ENCODE measurements at places on chromosomes 7 and 10.

- DNase-seq, result no peak
These were observed 97.0 kb downstream of the ABLIM1 start for GRCh38 chr10:114561008-114561523.

- DNase-seq, result no peak
These were observed 317.9 kb upstream of the KLF6 start for GRCh38 chr10:4102802-4103344.

DNA sequence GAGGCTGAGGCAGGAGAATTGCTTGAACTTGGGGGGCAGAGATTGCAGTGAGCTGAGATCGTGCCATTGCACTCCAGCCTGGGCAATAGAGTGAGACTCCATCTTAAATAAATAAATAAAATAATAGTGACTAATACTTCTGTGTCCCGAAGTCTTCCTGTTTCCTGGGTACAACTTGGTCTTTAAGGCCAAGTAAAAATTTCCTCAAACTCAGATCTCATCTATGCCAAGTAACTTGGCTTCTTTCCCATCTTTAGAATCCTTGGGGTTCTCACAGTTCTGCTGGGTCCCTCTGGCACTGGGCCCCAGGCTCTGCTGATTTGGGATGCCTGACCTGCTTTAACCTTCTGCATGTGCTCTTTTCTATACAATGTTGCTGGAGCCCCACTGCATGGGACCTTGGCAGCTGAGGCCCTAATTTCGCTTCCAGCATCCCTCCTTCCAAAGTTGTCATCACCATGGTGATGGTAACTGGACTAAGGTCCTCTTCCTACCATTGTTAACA is 22.7 kb upstream of the AKR1B10 start:
- no peak for DNase-seq

GRCh38 chr10:96502561-96503282 is 11.0 kb downstream of the TLL2 start:
- no peak for DNase-seq

GRCh38 chr10:90819911-90820310 is 37.9 kb downstream of the HTR7 start:
- DNase-seq, result no peak

- no peak for DNase-seq
These were observed 28.9 kb upstream of the STK17A start for GRCh38 chr7:43553999-43554398.

DNA sequence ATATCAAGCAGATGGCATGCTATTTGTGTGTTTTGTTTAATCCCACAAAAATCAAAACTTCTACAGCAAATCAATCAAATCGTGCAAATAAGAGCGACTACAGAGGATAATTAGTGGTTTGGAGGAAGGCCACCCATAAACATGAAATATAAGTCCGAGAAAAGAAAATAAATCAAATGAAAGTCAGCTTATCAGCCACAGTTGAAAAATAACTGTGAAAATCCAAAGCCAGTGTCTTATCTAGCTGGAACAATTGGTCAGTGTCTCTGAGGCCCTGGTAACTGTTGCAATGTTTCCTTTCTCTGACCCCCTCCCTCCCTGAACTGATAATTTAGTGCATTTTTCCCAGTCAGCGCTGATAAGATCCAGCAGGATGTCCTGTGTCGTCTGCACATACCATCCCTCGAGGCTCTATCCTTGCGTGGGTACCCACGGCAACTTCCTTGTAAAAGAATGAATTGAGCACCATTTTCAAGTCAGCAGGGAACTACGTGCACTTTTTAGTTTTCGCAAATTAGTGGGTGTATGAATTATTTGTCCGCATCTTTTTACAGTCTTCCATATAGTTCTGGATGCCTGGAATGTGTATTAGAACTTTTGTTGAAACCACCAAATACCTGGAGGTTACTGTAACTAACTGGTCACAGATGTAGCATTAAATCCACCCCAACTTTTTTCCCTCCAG is 10.8 kb upstream of the JCAD start:
- DNase-seq, result no peak
